NCI-H1436 (cell line): ENCODE measurements at places on chromosomes 5 and 9.
A peak's percentile ranks its signal among the peaks of the same experiment; 100 is the strongest.

- no peak for DNase-seq
Measured at GRCh38 chr5:139379626-139380449, 3.3 kb downstream of the SLC23A1 start.

- no peak for DNase-seq
Measured at GRCh38 chr5:176587398-176587797, 22.6 kb downstream of the GPRIN1 start.

DNA sequence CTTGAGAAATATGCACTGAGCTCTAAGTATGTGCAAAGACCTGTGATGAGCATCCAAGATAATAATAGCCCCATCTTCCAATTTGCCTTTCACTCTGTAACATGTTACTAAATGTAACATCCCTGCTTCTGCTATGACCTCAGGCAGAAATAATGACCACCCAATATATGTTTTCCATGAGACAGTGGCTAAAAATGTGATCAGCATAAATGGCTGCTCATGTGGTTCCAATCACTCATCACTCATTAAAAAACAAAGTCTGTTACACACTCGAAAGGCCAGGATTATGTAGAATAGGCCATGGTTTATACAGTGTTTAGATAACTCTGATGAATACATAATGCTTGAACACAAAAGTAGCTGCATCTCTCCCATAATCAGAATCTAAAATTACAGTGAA is 71.4 kb upstream of the MOCS2 start:
- no peak for DNase-seq

GRCh38 chr9:72718503-72718902 is 197.1 kb downstream of the TMC1 start:
- no peak for DNase-seq

GRCh38 chr5:96297290-96297689 is 135.8 kb downstream of the PCSK1 start:
- DNase-seq: no peak

DNA sequence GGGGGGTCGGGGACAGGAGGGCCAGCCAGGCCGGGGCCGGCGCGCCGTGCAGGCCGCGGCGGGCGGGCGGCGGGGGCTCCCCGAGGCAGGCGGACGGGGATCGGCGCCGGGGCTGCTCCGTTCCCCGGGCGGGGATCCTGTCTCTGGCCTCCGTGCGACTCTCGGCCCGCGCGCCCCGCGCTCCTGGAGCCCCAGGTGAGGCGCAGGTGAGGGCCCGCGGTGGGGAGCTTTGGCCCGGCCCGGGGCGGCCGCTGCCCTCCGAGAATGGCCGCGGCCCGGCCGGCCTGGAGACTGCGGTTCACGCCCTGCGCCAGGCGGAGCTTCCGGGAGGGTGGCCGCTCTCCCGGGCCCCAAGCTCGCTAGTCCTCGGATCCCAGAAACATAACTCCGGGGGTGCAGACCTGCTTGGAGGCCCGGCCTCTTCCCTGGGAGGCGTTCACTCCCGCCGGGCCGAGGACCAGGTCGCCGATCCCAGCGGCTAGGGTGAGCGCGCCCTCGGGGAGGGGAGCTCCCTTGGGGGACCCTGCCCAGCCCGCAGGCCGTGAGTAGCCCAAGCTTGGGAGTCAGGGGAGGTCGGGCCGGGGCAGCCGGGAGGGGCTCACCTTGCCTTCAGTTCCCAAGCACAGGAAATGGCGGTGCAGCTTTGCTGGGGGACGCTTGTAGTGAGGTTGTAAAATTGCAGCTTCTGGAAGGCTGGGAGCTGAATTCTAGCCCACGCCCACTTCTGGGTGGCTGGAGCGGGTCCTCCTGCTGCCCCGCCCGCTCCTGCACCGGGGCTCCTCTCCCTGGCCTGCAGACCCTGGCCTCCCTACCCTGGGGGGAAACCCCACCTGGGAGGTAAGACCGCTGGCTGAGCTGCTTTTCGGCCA is 723 bp downstream of the PPP1R26 start:
- DNase-seq: no peak

GRCh38 chr5:171957591-171958251 is 48.7 kb downstream of the FBXW11 start:
- no peak for DNase-seq

- peak; percentile 81 for DNase-seq
Measured at GRCh38 chr5:147188200-147189108, 46.4 kb upstream of the STK32A start.

DNA sequence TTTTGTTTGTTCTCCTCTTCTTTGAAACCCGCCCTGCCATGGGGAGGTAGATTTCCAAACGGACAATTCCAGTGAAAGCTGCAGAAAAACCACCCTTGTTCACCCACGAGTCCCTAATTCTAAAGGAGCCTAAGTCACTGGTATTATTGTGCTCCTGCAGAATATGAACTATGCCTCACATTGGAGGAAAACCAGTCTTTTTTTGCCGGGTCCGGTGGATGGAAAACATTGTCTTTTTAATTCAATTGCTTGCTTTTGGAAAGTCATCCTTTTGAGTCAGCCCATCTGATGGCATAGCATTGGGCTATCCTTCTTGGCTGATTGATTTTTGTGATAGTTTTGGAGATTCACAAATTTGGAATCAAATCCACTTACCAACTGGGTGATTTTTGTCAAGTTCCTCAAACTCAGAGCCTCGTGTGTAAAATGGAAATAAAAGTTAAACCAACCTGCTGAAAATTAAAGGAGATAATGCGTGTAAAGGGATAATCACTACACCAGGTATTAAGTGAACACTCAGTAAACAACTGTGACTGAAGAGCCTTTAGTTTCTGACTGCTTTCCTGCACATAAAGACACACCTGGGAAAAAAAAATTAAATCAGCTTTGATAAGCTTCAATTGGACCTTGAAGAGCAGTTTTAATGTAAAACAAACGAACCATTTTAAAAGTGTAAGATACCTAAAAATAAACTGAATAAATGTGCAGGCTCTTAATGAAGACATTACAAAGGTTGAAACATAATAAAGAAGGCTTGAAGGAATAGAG is 780 bp upstream of the CCNJL start:
- peak; percentile 29 for DNase-seq

GRCh38 chr5:125551246-125551645 is 804.8 kb upstream of the ZNF608 start:
- no peak for DNase-seq

- DNase-seq: no peak
Measured at GRCh38 chr5:133851521-133851920, 116.9 kb downstream of the C5orf15 start.

GRCh38 chr5:81125959-81126358 is 107.2 kb upstream of the CKMT2 start:
- no peak for DNase-seq

GRCh38 chr9:133944746-133945135 is 47.4 kb downstream of the VAV2 start:
- DNase-seq: no peak

GRCh38 chr5:118722122-118723020 is 266.0 kb downstream of the DTWD2 start:
- no peak for DNase-seq

DNA sequence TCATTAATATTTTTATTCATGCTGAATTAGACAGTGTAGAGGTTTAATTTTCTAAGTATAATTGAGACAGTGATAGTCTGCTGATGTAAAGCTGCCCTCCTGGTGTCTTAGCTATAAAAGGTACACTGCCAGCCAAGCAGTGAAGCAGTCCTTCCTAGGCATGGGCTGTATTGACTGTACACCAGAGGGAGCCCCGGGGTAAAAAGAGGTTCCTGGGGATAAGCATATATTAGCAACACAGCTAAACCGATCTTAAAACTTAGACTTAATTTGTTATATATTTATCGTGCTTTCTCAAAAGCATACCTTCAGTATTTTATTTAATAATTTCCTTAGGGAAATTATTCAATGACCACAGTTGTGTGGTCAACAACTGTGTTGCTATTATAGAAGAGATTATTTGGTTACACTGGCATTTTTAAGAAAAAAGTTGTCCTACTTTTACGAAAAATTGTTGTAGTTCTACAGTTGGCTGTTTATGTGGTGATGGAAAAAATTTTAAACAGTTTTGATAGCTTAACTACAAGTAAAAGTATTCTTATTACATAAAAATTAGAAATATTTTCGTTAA is 68.8 kb downstream of the ELL2 start:
- peak; percentile 13 for DNase-seq

DNA sequence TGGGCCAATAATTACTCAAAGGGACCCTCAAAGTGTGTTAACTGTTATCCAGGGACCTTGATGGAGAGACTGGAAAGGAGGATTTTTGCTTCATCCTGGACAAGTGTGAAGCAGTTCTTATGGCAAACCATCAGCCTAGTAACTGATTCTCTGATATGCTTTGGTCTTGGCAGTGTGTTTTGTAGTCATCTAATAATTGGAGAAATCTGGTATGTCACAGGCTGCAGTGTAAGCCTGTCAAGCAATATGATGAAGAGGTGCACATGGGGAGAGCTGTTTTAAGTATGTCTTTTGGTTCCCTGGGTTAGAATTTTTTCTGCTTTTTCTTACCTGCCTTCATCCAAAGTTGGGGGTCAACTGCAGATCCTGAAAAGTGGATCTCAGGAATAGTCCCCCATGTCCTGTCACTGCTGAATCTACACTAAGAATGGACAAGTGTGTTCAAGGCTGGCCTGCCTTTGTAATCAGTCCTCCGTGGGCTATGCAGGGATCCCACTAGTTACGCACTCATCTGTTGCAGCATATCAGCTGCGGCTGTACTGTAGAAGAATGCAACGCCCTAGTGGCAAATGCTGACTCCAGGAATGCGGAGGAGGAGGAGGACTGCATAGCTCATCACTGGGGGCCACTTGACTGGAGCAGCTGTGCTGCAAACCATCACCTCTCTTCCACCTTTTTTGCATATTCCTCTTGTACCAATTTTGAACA is 1.9 kb downstream of the SPTAN1 start:
- no peak for DNase-seq

DNA sequence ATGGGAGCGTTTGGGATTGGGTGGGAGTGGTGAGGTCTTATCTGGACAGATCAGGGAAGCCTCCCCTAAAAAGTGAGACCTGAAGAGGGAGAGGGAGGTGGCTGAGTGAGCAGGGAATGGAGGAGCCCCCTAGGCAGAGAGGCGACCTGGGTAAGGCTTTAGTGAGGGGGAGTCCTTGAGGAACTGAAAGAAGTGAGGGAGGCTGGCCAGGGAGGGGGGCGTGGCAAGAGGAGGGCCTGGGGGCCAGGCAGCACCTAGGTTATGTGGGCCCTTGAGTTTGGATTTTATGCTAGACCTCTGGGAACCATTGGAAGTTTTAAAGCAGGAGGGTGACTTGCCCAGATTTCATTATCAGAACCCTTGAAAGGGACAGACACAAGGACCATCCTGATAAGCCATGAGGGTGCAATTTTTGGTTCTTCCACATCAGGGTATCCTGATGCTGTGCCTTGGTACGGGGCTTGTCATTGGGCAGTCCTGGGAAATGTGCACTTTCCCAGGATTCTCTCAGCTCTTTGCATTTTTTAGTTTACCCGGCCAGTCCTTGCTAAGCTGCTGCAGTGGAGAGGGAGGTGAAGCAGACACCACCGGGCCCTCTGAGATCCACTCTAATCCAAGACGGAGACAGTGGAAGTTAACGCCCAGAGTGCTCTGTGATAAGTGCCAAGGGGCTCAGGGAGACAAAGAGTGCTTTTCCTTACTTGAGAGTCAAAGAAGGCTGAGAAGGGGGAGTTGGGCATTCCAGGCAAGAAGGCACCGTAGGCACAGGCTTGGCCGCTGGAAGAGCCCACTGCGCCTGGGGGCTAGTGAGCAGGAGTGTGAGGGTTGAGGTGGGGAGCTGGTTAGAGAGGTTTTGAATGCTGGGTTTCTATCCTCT is 16.1 kb downstream of the GSN start:
- no peak for DNase-seq

GRCh38 chr9:36572515-36573418 is at the start of gene MELK:
MELK (plus strand) TSS chr9:36572895; CDS start chr9:36581682, 8,787 bp downstream.
- peak; percentile 63 for DNase-seq

- DNase-seq: no peak
Measured at GRCh38 chr5:133338504-133339355, 273.6 kb downstream of the FSTL4 start.

DNA sequence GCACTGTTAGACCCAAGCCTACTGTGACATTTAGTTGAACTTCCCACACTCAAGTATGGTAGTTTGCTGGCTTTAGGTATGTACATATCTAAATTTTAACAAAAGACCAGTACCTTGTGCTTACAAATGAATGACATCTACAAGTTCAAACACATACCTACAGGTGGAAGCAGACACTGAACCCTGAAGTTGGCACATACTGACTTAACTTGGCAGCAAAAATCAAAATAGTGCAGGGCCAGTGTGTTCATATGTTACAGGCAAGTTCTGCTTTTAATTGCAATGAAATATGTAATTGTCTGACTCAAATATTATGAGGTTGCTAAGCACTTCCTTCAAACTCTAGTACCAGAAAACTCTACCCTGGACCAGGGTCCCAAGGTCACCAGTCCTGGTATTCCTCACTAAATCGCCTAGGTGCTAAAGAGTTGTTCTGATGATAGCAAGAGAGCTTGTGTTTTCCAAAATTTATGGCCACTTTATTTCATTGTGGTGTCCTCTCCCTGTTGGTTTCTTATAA is 77.4 kb downstream of the MEGF10 start:
- no peak for DNase-seq

- no peak for DNase-seq
Measured at GRCh38 chr5:8848366-8848765, 697.5 kb downstream of the SEMA5A start.

- no peak for DNase-seq
Measured at GRCh38 chr5:81631124-81631523, 119.8 kb downstream of the SSBP2 start.

GRCh38 chr5:169970339-169970738 is 10.0 kb downstream of the INSYN2B start:
- DNase-seq: no peak

DNA sequence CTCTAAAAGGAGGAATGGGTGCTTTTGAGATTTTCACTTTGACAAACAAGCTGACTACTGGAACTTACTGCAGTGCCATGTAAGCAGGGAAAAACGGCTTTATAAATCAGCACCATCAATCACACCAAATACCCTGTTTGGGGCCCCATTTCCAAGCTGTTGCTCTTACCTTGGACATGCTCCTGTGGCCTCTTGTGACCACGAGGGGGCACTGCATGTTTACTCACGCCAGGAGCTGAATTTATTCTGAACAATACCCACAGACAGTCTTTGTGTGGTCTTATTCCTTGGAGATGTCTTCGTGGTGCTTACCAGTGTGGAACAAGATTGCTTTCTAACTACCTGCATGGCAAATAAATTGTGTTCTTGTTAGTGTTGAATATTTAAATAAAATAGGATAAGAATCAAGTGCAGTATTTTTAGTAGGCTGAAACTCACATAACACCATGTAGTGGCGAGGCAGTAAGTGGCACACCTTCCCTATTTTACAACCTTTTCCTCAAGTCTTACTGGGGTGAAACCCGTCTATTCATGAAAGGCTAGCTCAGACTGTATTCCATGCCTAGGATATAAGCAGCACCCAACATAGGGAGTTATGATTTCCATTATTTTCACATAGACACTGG is 155.5 kb upstream of the NMUR2 start:
- DNase-seq: peak; percentile 53

DNA sequence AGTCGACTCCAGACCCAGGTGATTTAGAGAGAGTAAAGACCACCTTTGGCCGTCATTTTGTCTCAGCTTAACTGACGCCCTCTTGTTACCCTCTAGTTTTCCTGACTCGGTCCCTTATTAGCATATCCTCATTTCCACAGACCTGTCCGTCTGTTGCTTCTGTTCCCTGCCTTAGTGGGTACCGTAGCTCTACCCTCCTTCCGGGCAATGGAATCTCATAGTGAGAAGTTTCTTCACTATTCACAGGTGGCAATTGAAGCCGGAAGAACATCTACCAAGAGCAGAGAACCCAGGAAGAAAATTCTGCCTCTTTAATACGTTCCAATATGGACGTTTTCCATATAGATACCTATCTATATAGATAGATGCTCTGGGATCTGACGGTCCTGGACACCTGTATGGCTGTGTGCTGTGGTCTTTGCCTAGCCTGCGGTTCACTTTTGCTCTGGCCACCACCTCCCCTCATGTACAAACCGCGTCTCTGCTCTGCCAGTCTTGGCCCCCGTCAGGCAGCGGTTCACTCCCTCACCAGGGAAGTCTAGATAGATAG is 652 bp upstream of the TMEM161B start:
- no peak for DNase-seq
